ENCODE measurements at places on chromosomes 13 and 19.

DNA sequence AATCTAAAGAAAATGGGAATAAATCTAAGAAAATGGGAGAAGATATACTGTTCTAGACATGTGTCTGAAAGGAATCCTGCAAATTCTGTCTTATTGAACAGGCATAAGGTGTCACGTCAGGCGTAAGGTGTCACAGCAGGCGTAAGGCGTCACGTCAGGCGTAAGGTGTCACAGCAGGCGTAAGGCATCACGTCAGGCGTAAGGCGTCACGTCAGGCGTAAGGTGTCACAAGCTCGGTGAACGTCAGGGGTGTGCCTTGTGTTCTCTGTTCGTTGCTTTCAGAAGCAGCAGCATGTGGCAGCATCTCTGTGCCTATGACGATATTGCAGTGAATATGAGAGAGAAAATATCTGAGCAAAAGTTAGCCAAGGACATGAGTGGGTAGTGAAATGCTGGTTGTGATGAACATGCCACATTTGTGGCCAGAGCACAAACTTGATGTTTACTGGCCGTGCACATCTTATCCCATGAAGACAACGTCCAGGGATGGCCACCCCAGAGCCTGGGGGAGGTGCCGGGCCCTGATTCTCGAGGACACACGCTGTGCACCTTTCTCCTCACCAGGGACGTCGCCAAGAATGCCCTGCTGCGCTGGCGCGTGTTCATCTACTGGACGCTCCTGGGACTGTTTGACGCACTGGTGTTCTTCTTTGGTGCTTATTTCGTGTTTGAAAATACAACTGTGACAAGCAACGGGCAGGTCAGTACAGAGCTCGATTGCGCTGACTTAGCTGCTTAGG is 107.0 kb upstream of the MCF2L start:
- DNase-seq, result no peak

- no peak for DNase-seq
Measured at GRCh38 chr19:32287811-32288227, 57.6 kb upstream of the ZNF507 start.

- no peak for DNase-seq
Measured at GRCh38 chr19:491146-491741, 5.0 kb upstream of the MADCAM1 start.

DNA sequence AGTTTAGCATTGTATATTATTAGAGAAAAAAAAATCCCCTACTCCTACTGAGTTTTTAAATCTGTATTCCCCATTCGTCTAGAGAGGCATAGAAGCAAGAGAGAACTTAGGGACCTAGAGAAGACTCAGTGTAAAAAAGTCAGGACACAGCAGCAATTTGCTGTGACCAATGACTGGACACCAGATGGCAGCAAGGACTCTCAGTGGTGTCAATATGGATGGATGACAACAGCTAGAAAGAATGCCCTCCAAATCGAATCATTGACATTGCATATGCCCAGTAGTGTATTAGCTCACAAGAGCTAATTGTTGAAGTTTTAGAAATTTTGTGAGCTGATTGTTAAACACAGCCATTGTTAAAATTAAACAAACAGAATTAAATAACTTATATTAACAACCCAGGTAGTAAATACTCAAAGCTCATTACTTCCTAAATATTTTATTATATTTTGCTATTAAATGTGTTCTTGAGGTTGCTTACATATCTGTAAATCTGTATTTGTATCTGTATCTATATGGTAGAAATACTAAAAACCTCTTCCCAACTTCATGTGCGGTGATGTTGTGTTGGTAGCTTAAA is 43.9 kb downstream of the SIAH3 start:
- peak; percentile 9 for DNase-seq

GRCh38 chr13:98957731-98958442 is 20.0 kb downstream of the DOCK9 start:
- DNase-seq, result no peak

DNA sequence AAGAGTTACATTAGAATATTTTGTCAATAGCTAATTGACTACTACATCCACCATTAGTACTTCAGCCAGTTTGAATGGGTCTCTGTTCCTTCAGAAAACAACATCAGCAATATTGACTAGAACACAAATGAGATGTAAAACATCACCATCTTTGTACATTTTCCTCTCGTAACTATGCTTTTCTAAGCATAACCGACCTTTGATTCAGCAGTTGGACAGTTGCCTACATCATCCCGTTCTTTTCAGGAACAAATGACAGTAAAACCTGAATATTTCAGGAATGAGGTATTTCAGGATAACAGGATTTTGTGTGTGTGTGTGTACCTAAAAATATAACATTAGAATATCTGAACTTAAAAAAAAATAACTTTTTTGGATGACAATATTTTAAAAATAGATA is 60.9 kb downstream of the STARD13 start:
- no peak for DNase-seq

Data from central memory CD4-positive, alpha-beta T cell (primary cell).